ENCODE measurements at places on chromosomes 5 and 9.

DNA sequence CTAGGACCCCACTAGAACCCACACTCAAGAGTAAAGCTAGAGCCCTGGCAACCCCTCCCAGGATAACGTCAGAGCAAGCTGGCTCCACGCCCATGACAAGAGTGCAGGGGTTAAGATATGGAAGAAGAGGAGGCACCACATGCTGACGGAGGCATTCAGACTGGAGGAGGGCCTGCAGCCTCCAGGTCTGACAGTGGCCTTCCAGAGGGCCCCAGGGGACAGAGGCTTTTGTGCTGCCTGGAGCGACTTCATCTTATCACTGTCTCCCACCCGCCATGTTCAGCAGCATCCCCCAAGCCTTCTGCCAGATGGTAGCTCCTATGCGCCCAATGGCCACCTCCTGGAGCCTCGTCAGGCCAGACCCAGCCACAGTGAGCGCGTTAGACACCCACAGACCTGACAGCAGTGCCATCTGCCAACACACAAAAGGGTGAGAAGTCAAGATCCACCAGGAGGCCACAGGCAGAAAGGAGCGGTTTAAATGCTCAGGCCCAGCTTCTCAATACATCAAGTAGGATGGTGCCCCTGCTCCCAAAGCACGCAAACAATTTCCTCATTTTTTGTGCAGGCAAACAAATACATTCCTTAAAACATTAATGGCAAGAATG, 65.8 kb downstream of the C5orf15 start:
- no peak overlapping the region for H3K4me3 ChIP-seq
- H3K27ac ChIP-seq = no peak overlapping the region
- no peaks in the 10 kb centered on the region for H3K27me3 ChIP-seq
- no peaks in the 10 kb centered on the region for H3K4me1 ChIP-seq

DNA sequence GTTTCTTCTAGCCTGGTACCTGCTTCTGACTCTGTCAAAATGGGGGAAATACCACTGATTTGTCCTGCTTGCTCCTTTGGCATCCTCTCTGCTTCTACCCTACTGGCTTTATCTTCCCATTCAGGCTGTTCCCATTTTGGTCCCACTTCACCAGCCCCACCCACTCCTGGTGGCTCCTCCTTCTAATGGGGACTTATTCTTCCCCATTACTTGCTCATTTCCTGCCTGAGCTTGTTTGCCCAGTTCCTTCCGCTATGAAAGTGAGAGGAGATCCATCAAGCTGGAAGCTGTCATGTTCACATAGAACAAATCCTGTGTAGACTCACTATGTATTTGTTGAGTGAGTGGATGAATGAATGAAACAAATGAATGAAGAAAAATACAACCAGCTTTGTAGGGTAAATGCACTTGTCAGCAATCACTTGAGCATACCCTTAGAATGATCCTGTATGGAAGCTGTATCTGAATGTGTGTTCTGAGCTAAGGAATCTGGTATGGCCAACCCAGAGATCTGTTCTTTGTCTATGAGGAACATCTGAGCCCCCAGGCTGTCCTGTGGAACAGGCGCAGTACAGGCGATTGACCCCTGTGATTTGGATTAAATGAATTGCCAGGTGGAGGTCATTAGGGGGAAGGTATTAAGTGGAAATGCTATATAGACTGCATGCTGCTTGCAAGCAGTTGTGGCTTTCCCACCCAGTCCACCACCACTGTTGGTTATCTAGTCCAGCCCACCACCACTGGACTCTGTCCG, 89.5 kb downstream of the APBA1 start:
- no peak overlapping the region for H3K4me3 ChIP-seq
- H3K4me1 ChIP-seq = no peaks in the 10 kb centered on the region
- H3K36me3 ChIP-seq = no peaks in the 10 kb centered on the region
- no peak overlapping the region for H3K27ac ChIP-seq
- peaks cover 25% of the 10 kb centered on the region for H3K27me3 ChIP-seq

- H3K27me3 ChIP-seq = peaks cover 4% of the 10 kb centered on the region
- no peaks in the 10 kb centered on the region for H3K4me1 ChIP-seq
- DNase-seq = no peak
- no peak overlapping the region for H3K4me3 ChIP-seq
- H3K36me3 ChIP-seq = no peaks in the 10 kb centered on the region
- no peak overlapping the region for H3K27ac ChIP-seq
These were observed 8.0 kb upstream of the GFI1B start for GRCh38 chr9:132970324-132971062.

DNA sequence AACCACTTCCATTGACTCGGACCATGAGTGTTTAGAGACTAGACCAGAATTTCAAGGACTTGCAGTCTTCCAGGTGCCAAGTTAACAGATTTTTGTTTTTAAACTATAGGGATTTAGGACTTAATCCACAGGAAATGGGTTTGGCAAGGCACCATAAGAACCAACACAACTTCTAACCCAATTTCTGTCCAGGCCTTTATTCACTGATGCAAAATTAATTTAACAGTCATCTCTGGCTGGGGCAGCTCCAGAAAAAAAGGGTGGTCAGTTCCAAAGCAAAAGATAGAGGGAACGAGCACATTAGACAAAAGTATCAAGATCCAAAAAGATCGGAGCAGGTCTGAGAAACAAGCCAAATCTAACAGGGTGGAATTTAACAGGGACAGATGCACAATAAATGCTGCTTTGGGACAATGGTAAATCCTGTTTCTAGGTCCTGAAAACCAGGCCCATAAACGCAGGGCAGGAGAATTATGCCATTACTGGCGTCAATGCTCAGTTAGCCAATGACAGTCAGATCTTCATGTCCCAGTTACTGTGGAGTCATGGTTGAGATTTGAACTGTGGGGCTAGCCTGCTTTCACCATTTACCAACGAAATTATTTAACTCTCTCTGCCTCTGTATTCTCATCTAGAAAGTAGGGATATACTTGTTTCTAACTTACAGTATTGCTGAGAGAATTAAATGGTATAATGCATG, 590.8 kb upstream of the BRINP1 start:
- H3K27me3 ChIP-seq = peaks cover 24% of the 10 kb centered on the region
- no peaks in the 10 kb centered on the region for H3K36me3 ChIP-seq
- no peak for DNase-seq
- peaks cover 14% of the 10 kb centered on the region for H3K4me1 ChIP-seq
- H3K27ac ChIP-seq = no peak overlapping the region

DNA sequence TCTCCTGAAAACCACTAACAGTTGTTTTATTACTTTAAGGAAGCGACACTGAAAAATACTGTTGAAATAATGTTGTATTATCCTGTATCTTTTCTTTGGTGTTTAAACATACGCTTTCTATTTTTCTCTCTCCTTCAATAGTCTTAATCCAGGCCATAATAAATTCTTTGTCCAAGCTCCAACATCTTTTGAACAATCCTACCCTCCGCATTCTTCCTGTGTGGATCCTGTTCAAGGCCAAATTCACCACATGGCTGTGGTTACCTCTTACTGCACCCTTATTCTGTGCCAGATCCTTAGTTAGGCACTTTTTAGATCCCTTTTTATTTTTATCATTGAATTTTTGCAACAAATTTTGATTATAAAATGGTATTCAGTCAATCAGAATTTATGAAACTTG, 1691.5 kb downstream of the MAT2B start:
- H3K4me1 ChIP-seq = no peaks in the 10 kb centered on the region
- no peak overlapping the region for H3K4me3 ChIP-seq
- no peaks in the 10 kb centered on the region for H3K36me3 ChIP-seq

GRCh38 chr9:136671646-136672430, 9.1 kb downstream of the EGFL7 start:
- H3K36me3 ChIP-seq = peaks cover 7% of the 10 kb centered on the region
- no peaks in the 10 kb centered on the region for H3K27me3 ChIP-seq
- no peak overlapping the region for H3K4me3 ChIP-seq
- DNase-seq = no peak
- H3K27ac ChIP-seq = no peak overlapping the region
- no peaks in the 10 kb centered on the region for H3K4me1 ChIP-seq

Measured in HCT116 (cell line).